ENCODE measurements at places on chromosomes 11 and 22.

DNA sequence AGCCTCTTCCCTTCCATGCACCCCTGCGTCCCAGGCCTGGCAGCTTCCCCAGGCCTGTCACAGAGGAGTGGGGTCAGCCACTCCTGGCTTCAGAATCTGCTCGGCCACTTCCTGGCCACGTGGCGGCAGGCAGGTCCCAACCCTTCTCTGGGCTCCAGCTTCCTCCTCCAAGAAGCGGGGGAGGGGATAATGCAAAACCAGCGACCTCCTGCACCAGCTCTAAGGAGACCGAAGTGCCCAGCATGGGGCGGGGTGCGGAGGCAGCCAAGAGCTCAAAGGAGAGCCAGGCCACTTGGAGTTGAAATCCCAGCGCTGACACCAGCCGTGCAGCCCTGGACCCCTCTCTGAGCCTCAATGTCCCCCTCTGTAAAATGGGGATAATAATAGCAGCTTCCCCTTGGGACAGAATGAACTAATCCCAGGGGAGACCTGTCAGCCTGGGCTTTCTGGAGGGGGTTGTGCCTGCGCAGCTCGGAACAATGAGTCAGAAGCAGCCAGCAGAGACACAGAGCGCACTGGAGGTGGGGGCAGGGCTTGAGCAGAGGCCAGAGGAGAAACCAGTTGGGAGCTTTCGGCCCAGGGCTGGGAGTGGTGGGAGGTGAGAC lies 22.8 kb upstream of the PICK1 start:
- DNase-seq: peak; percentile 75

GRCh38 chr22:44683237-44683636 lies 18.8 kb upstream of the PRR5 start:
- DNase-seq: no peak

DNA sequence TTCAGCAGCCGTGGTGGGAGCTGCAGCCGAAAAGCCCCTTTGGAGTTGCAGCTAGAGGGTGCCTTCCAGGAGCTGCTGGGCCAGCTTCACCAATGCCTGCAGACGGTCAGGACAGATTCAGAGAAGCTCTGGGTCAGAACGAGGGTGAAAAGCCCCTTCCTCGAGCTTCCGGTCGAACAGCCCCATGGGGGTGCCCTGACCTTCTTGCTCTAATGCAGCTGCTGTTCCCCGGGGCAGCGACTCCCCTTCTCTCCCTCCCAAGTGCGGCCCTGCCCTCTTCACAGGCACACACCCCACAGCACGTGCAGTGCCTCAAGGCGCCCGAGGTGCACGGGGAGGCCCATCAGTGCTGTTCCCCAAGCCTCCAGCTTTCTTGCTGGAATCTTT lies 9.6 kb upstream of the IFITM3 start:
- DNase-seq: no peak

DNA sequence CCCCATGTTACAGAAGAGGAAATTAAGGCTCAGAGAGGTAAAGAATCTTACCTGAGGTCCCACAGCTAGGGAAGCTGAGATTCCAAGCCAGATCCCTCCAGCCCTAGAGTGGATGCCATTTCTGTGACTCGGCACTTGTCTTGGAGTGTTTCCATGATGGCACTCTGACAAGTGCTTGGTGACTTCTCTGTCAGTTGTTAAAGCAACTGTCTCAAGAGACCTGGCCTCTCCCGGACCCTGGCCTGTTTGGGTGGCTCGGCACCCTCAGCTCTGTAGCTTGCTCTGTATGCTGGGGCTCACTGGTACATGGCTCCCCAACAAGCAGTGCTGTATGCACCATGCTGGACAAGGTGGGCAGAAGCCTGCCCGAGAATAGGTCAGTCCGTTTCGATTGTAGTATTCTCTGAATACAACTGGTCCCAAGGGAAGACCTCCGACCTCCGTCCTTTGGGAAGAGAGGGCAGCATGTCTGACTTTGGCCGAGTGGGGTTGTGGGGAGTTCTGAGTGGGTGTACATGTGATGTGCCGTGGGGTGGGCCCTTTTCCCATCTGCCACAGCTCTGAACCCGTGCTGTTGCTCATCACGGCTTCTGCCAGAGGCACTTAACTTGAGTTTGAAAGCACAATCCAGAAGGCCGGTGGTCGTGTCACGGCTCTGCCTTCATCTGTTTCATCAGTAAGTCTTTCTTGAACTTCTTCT lies 12.4 kb downstream of the ACO2 start:
- no peak for DNase-seq

DNA sequence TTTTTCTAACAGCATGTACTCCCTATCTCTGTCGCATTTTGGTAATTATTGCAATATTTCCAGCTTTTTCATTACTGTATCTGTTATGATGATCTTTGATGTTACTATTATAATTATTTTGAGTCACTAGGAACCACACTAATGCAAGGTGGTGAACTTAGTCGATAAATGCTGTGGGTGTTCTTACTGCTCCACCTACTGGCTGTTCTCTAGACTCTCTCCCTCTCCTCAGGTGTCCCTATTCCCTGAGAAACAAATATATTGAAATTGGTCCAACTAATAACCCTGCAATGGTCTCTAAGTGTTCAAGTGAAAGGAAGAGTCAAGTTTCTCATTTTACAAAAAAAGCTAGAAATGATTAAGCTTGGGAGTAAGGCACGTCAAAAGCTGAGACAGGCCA lies 10.5 kb downstream of the ARL14EP start:
- DNase-seq: peak; percentile 6

GRCh38 chr11:84566671-84567070 lies 1060.5 kb downstream of the DLG2 start:
- DNase-seq: no peak

DNA sequence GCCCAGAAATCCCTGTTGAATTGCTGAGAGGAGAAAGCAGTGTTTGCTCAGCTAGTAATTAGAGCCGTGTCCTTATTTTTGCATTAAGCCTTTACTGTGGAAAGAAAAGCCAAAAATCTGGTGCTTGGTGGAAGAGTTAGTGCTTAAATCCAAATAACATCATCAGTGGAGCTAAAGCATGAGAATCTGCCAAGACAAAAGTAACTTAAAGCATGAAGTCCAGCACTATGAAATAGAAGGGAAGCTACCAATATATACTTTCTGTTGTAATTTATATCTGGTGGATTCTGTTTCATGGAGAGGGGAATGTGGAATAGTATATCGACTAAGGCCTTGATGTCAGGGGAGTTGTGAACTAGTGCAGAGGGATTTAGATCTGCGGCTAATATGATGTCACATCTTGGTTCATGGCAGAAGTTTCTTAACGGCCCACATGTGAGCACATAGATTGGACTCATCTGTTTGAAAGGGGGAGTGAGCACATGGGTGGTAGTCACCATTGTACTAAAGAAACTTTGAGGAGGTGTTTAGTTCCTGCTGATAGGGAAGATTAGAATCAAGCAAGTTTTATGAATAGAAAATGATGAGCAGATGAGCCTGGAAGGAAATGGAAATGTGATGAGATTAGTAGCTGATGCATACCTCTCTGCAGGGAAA lies 224.4 kb upstream of the MTNR1B start:
- DNase-seq: peak; percentile 14

DNA sequence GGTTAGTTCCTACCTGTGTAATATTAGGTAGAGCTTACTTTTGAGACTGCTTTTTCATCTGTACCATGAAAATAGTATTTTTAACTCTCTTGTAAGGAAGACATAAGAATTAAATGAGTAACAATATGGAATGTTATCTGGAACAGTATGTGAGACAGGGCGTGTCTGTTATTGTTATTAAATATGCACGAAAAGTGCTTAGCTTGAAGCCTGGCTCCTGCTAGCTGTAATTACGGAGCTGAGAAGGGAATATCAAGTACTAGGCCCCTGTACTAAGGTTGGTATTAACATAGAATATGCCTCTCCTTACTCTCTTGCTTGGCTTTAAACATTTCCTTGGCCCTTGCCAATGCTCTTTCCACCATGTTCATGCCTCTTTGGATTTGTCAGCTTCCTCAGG lies 194.0 kb downstream of the FAM76B start:
- no peak for DNase-seq
